Motor neuron (in vitro differentiated cells): ENCODE measurements at places on chromosomes 4 and X.

DNA sequence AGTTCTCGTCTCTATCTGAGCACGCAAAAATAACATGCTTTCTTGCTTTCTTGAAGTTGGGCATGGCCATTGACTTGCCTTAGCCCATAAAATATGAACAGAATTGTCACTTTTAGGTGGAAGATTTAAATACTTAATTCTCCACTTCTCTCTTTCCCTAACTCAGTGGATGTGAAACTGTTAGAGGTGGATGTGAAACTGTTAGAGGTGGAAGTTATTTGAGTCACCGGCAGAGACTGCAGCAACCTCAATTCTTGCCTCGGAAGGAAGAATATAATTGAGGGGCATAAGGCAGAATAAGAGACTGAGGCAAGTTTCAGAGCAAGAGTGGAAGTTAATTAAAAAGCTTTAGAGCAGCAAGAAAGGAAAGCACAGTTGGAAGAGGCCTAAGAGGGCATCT lies 2.8 kb upstream of the PARM1 start:
- ATAC-seq = no peak

DNA sequence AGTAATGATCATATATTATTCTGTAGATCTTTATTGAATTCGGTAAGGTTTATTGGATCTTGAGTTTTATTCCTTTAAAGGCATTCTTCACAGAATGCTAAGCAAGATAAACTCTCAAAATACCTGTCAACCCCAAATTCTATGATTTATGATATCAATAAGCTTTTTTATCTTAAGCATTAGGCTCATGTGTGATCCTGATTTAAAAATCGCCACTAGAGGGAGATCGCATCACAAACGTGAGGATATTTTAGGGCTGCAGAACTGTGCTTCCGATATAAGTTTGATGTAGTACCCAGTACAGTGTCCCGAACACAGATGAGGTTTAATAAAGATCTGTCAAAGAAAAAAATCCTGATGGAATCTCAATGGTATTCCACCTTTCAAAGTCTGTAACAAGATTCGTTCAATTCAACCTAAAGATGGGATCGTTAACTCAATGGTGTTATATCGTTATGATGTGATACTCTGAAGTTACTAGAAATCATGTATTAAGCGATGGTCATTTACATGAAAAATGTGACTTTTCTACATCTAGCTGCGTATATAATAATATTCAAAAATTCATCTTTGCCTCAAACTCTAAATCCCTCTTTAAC lies 169.0 kb downstream of the CORIN start:
- ATAC-seq = no peak

DNA sequence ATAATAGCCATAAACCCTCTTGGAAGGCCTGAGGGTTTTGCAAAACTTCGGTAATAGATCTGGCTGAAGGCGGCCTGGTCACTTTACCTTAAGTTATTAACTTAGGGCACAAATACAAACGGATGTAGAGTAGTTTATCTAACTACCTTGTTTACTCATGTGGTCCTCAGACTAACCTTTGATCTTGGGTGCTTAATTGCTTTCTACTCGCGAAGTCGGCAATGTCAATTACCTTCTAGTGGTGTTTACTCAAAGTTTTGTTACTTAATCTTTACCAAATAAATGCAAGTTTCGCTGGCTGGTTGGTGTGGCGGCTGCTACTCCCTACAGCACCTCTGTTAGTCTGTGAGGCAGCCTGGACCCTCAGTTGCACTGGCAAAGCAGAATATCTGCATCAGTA lies 8.9 kb upstream of the ZNF141 start:
- ATAC-seq = no peak

DNA sequence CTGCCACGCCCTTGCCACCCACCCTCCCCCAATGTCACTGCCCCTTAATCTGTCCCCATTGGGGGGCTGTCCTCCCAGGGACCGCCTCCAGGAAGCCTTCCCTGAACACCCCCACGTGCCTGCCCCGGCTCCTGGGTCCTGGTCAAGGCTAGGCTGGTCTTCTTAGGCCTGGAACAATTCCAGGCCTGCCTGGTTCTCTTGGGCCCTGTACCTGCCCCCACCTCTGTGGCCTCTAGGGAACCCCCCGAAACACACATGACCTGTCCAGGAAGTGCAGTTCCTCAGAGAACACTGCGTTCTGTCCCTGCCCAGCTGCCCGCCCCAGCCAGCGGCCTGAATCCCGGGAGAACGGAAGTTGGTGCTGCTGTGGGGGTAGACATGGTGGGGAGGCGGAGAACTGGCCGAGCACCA lies 5.1 kb downstream of the MXD4 start:
- ATAC-seq = no peak

GRCh38 chr4:70533211-70533610 lies 14.8 kb downstream of the AMTN start:
- ATAC-seq = no peak

- ATAC-seq = no peak
Measured at GRCh38 chr4:146916479-146917076, 29.1 kb downstream of the TTC29 start.

DNA sequence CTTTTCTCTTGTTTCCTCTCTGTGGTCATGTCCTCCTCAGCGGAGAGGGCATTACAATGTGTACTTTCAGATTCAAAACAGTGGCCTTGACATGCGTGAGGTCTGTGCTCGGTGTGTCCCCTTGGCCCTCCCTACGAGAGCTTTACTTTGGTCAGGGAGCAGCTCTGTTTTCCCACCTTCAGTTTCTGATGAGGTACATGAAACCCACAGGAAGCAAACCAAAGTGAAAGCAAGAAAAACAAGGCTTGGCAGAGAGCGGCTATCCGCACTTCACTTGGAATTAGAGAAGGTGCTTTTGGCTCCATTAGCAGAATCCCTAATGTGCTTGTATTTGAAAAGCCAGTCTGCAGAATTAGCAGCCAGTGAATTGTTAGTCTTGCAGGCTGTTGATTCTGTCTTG lies 19.5 kb upstream of the BOD1L1 start:
- no peak for ATAC-seq

GRCh38 chr4:101643186-101643837 lies 147.2 kb upstream of the BANK1 start:
- ATAC-seq = no peak

DNA sequence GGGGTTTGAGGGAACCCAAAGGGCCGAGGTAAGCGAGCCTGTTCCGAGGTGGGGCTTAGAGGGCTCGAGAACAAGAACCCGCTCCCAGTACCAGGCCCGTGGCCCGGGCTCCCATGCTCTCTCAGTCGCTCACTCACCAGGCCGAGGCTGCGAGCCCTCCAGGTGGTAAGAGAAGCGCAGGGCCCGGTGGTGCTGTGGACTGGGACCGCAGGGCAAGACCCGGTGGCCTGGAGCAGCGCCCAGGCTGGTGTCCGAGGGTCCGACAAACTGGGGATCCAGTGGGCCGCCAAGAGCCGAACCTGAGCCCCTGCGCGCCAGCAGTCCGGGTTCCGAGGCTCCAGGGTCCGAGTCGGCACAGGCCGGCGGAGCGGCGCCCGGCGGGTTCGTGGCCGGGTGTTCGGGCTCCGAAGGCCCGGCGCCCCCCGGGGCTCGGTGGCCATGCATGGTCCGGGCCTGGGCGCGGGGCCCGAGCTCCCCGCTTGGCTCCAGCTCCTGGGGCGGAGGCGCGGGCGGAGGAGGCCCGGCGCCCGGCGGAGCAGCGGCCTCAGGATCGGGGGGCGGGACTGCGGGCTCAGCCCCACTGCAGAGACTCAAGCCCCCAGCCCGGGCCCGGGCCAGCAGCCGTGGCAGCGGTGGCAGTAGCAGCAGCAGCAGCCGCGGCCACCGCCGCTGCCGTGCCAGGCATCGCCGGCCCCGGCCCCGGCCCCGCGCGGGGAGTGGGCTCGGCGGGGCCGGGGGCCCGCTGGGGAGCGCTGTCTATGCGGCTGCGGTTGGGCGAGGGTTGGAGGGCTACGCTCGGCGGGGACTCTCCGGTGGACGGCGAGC lies 833 bp downstream of the FGD1 start:
- peak; percentile 27 for ATAC-seq

- ATAC-seq = no peak
Measured at GRCh38 chr4:165738571-165738970, 134.5 kb upstream of the TLL1 start.

DNA sequence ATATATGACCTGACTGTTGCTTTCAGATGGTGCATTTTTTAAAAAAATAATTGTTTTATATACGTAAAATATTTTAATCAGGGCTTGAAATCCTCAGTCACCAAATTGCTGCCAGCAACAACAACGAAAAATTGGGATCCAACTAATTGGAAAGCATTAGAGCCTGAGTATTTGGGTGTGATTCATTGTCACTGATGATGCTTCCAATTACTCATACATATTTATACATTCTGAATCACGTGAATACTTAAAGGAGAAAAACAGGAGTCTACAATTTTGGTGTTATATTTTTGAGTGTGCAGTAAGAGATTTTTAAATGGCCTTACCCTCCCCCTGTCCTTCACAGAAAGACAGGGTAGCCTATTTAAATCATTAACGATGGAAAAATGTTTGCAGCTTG lies 765.6 kb upstream of the TENM3 start:
- ATAC-seq = peak; percentile 17

- ATAC-seq = no peak
Measured at GRCh38 chrX:104670051-104670450, 104.1 kb downstream of the IL1RAPL2 start.

DNA sequence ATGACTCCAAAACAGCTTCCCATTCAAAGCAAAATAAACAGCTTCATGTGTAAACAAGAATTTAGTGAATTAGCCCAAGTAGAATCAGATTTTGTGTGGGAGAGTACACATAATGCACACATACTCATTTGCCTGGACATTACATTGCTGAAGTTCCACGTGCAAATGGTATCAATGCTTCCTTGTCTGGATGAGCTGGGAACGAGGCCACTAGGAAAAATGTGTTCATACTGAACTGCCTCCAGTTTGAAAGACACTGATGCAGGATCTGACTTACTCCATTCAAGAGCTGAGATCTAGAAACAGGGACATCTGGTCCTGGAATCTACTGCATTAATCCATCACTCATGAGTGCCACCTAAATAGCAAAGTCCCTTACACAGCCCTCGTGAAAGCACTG lies 228.0 kb downstream of the APBB2 start:
- ATAC-seq = no peak

- no peak for ATAC-seq
Measured at GRCh38 chr4:143337600-143338287, 1.1 kb downstream of the GAB1 start.

DNA sequence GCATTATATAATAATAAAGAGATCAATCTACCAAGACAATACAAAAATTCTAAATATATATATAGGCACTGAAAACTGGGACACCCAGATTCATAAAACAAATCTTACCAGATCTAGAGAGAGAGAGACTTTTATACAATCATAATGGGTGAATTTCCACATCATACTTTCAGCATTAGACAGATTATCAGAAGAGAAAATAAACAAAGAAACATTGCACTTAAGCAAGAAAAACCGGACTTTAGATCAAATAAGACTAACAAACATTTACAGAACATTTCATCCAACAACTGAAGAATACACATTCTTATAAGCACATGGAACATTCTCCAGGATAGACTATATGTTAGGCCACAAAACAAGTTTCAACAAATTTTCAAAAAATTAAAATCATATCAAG lies 245.1 kb downstream of the INPP4B start:
- no peak for ATAC-seq

- ATAC-seq = no peak
Measured at GRCh38 chr4:84484236-84484635, 14.9 kb downstream of the NKX6-1 start.

GRCh38 chrX:155334486-155335336 lies at the start of gene CLIC2:
TSS of gene CLIC2 (minus strand) at chrX:155334614. CDS start at chrX:155334427, 187 bp downstream.
- no peak for ATAC-seq

DNA sequence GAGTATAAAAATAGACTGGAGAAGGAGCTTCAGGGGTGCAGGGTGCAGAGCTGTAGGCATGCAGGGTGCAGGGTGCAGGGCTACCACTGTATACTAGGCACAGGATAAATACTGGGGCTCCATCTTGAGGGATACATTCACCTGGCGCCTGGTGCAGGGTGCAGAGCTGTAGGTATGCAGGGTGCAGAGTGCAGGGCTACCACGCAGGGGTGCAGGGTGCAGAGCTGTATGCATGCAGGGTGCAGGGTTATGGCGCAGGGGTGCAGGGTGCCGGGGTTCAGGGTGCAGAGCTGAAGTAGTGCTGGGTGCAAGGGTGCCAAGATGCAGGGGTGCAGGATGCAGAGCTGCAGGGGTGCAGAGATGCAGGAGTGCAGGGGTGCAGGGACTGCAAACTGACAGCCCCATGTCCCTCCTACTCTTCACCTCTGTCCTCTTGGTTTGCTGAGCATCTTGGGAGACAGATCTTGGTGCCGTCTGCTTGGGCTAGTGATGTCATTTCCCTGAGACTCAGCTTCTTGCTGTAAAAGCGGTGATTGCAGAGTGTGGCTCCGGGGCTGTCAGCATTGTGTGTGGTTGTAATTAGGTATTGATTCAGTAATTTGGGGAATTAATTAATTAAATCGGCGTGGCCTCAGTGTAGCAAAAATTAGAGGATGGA lies 91.2 kb downstream of the ADRA2C start:
- peak; percentile 77 for ATAC-seq

DNA sequence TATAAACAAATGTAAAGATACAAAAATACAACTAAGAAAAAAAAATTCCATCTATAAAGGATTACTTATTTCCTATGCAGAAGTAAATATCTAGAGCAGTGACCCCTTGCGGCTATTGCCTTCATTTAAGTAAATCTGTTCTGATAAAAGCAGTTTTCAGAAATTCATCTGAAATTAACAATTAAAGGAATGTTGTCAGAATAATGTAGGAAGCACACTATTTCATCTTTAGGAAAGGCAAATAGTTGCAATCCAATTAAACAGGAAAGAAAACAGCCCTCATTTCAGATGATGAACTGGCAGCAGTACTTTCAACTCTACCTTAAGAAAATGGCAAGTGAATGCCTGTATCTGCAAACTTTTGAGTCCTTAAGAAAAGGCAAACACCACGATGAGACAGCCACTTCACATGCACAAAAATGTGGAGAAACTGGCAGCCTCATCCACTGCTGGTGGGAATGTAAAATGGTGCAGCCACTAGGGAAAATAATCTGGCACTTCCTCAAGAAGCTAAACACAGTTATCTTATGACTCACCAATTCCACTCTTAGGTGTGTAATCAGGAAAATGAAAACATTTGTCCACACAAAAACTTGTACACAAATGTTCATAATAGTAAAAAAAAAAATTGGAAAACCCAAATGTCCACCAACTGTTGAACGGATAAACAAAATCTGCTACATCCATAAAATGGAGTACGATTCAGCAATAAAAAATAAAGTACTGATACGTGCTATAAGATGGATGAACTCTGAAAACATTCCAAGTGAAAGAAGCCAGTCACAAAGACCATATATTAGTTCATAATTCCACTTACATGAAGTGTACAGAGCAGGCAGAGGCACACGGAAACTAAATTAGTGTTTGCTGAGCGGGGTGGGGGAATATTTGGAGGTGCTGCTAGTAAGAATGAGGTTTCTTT lies 2.0 kb upstream of the THAP9 start:
- no peak for ATAC-seq

GRCh38 chr4:186606591-186606992 lies 51.2 kb upstream of the MTNR1A start:
- no peak for ATAC-seq

DNA sequence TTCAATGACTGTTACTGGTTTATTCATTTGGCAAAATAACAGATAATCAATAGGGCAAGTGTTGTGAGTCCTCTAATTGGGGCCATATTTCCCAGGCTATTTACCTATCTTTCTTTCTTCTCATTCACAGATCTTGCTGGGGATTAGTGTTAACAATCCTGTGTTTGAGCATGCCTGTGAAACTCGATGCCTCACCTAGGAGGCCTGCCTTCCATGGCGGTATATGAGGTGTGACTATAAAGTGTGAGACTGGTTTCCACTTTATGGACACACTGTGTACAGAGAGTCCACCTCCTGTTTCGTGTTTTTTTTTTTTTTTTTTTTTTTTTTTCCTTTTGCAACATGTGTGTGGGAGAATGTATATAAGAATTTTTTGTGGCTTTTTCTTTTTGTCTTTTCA lies 199.3 kb downstream of the BMPR1B start:
- peak; percentile 78 for ATAC-seq

GRCh38 chrX:43876680-43877079 lies 5.6 kb downstream of the MAOB start:
- ATAC-seq = no peak
